ENCODE measurements at places on chromosomes 7 and 10. TPM values are rescaled to one million over a fixed set of nuclear protein-coding genes. Genes with fewer than 3 reads are reported as not detected.

DNA sequence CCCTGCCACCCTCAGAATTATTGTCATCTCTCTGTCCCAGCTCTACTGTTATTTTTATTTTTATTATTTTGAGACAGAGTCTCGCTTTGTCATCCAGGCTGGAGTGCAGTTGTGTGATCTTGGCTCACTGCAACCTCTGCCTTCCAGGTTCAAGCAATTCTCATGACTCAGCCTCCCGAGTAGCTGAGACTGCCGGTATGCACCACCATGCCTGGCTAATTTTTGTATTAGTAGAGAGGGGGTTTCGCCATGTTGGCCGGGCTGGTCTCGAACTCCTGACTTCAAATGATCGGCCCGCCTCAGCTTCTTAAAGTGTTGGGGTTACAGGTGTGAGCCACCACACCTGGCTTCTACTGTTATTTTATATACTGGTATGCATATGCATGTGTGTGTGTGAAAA lies 11.0 kb downstream of the CALHM2 start:
- DNase-seq = no peak

GRCh38 chr10:123275136-123275564 lies 120.9 kb downstream of the BUB3 start:
- DNase-seq = no peak

- DNase-seq = no peak
Measured at GRCh38 chr7:43594020-43594419, 11.1 kb downstream of the STK17A start.

GRCh38 chr10:81724431-81724830 lies 150.6 kb upstream of the NRG3 start:
- no peak for DNase-seq

GRCh38 chr10:10878963-10879362 lies 138.7 kb upstream of the CELF2 start:
- DNase-seq = no peak

DNA sequence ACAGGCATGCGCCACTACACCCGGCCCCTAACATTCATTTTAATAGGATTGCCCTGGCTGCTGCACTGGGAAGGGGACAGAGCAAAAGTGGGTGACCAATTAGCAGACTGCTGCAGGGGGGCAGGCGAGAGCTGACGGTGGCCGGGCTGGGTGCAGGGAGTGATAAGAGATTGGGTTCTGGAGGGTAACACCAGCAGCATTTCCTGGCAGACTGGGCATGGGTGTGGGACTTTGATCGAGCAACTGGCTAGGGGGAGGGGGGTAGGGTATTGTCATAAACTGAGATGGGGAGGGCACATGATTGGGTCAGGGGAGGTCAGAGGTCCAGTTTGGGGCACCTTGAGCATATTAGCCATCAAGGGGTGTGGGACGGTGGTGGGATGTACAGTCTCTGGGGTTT lies 20.2 kb upstream of the AMZ1 start:
- peak; percentile 33 for DNase-seq

GRCh38 chr10:60853107-60853506 lies 74.8 kb downstream of the CDK1 start:
- no peak for DNase-seq

- no peak for DNase-seq
Measured at GRCh38 chr7:28280516-28280915, 99.9 kb upstream of the JAZF1 start.

- no peak for DNase-seq
Measured at GRCh38 chr7:139669106-139670061, 108.4 kb downstream of the HIPK2 start.

DNA sequence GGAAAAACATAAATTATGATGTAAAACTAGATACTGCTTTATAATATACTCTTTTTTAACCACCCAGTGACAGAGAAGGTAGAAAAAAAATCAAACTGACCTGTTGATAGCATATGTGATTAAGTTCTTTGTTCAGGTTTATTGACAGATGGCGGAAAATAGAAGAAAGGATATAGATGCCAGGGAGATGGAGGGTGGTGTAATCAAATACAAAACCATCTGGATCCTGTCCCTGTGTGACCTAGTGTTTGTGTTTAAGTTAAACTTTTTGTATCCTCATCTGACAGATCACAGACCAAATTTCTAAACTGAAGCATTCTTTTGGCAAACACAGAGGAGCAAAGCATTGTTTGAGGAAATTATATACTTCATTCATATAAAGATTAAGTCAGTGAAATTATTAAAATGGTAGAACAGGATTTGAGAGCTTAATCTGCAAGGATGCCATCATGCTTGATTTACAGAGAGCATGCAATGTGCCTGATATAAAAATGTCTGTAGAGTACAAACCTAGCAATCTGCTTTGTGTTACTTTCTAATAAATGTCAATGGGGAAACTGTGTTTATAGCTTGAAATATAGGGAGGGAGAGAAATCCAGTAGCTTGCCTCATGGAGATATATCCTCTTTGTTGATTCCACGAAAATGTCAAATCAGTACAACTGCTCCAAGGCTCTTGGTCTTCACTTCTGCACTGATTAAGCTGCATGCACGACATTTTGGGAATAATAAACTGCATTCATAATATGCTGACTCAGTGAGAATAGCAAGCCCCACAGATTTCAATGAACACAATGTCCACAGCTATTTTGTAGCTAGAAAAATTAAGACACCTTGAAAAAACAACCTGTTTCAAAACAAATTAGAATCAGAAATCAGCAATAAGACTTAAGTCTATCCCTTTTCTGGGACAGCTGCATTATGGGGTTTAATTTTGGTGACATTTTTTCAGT lies 39.0 kb downstream of the SEM1 start:
- DNase-seq = no peak

DNA sequence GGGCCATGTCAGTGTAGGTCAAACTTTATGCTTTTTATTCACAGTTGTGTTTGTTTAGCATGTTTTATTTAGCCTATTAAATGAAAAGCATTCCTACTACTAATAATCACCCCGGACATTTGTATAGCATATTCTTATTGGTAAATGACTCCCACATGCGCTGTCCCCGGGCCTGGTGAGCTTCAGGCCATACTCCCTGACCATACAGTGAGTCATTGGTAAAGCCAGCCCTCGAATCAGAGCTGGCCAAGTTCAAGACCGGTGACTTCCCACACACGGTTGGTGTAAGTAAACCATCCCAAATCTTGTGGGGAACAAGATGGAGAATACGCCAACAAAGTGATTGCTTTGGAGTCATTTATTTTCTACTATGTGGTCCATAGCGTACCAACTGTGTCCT lies 238.7 kb upstream of the TCF7L2 start:
- no peak for DNase-seq

GRCh38 chr7:128106821-128107220 lies 75.6 kb upstream of the LRRC4 start:
- DNase-seq = no peak

- DNase-seq = no peak
Measured at GRCh38 chr10:108783897-108784296, 1139.4 kb downstream of the XPNPEP1 start.

- no peak for DNase-seq
Measured at GRCh38 chr10:123743441-123744223, 77.5 kb downstream of the GPR26 start.

- no peak for DNase-seq
Measured at GRCh38 chr10:97498841-97499560, at the start of gene UBTD1. UBTD1 (plus strand) TSS chr10:97498924; CDS start chr10:97499204, 280 bp downstream.

GRCh38 chr7:105656922-105657521 lies 75.7 kb upstream of the EFCAB10 start:
- DNase-seq = no peak

GRCh38 chr10:11716686-11717085 lies 25.5 kb upstream of the ECHDC3 start:
- no peak for DNase-seq

DNA sequence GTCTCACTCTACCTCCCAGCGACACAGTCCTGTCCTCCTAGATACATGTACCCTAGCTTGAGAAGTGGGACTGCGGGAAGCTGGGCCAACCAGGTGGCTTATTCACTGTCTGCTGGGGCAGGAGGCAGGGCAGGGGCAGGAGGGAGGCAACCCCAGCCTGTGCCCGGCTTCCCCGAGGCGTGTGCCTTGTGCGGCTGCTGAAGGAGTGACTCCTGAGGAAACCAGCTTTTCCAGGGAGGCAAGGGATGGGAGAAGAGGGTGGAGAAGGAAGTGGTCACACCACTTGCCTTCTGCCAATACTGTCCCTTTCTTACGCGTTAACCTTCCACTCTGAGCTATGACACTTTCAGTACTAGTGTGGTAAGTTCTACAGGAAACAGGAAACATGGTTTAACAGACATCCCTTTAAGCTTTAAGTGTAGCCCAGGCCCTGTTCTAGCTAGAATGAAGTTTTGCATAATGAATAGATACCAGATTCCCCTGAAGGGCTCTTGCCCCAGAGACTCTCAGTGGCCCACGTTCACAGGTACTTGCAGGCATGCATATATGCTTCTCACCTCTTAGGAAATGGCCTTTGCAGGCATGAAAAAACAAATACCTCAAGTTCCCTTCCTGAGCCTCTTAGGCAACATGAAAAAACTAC lies 40.6 kb downstream of the SYPL1 start:
- no peak for DNase-seq

GRCh38 chr10:25556457-25556856 lies 377.6 kb upstream of the MYO3A start:
- no peak for DNase-seq

DNA sequence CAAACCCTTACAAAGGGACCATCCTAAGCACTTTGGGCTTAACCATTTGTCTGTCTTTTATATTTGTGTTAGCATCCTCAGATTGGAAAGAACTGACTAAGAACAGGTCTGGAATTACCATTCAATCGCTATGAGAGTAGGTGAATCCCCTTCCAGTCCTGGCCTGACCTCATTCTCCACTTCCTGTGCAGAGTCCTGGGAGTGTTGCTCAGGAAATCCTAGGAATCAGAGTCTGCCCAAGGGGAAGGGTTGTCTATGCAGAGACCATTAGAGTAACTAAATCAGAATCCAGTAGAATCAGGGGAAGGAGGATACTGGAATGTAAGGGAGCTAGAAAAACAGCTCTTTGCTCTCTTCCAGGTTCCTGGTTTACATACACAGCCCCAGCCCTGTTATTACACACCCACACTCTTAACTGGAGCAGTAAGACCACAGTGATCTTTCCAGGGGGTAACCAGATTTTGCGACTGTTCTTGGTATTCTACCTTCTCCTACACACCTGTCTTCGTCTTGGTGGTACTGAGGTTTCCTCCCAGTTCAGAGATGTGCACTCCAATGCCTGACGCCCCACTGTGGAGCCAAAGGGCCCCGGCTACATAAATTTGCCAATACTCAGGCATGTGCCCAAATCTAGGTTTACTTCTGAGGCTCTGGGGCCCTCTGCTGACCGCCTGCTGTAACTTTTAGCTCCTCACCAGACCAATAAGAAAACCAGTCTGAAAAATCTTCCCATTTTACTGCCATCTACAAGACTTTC lies 103.7 kb downstream of the RNF216 start:
- peak; percentile 88 for DNase-seq

GRCh38 chr7:146645383-146645976 lies 528.9 kb downstream of the CNTNAP2 start:
- DNase-seq = no peak

GRCh38 chr7:2258661-2259365 lies 16.8 kb downstream of the NUDT1 start:
- no peak for DNase-seq

- DNase-seq = peak; percentile 42
Measured at GRCh38 chr10:10644008-10644646, 373.5 kb upstream of the CELF2 start.

DNA sequence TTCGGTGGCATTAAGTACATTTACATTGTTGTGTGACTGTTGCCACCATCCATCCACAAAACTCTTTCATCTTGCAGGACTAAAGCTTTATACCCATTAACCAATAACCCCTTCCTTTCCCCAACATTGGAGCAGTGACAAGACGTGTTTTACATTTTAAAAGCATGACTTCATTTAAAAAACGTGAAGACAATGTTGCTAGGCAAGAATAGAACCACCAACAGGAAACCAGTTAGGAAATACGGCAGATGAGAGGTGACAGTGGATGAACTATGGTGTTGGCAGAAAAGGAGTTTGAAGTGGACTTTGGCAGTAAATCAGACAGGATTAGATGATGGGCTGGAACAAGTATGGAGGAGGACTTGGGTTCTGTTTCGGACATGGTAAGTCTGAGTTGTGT lies 17.0 kb downstream of the TMEM236 start:
- DNase-seq = no peak

GRCh38 chr7:45712057-45712689 lies 138.0 kb downstream of the ADCY1 start:
- peak; percentile 6 for DNase-seq

DNA sequence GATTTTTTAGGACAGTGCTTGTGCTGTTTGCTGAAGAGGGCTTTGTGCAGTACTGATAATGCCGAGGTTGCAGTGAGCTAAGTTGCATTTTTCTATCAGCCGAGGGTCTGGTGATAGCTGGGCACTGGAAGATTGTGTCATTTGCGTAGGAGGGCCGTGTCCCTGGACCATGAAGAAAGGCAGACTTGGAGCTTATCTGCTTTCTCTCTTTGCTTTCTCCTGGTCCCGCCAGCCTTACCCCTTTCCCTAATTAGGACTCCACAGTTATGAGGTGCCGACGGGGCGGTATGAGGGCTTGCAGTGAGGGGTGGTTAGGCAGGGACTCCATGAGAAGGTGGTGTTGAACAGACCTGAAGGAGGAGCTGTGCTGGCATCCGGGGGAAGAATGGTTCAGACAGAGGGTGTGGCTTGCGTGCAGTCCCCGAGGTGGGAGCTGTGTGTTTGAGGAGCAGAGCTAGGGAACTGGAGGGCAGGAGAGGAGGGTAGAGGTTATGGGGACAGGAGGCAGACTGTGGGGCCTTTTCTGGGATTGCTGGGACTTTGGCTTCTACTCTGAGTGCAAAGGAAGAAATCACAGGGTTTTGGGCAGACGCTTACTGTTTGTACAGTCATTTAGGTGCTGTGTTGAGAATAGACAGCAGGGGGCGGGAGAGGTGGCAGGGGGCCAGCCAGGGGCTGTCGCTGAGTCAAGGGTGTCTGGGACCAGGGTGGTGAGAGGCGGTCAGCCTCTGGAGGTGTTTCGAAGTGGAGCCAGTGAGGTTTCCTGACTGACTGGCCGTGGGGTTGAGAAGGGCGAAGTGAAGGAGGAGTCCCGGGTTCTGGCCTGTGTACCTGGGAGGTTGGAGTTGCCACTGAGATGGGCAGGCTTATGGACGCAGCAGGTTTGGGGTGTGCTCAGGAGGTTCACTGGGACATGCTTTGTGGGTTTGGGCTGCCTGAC lies 43.4 kb downstream of the PRF1 start:
- DNase-seq = peak; percentile 55

Gene C10orf62
- polyA plus RNA-seq = 0.20 TPM

Gene PPRC1
- 11.6 TPM for polyA plus RNA-seq

Gene CDNF
- polyA plus RNA-seq = 4.5 TPM

Gene GPR15LG
- polyA plus RNA-seq = not detected

Gene SLC18A3
- 0.23 TPM for polyA plus RNA-seq

Gene SLC26A5
- 0.07 TPM for polyA plus RNA-seq

Gene PCLO
- 1.9 TPM for polyA plus RNA-seq

Gene AMPH
- 1.3 TPM for polyA plus RNA-seq

Gene EZH2
- 0.68 TPM for polyA plus RNA-seq

Gene IFIT2
- polyA plus RNA-seq = 4.2 TPM

Gene EPHB4
- polyA plus RNA-seq = 14.4 TPM

Gene ZPBP
- not detected for polyA plus RNA-seq

Gene CALHM3
- not detected for polyA plus RNA-seq

Gene OPN1SW
- polyA plus RNA-seq = not detected

Gene TLX1
- polyA plus RNA-seq = 0.52 TPM
